Kasumi-1 (cell line): ENCODE measurements at places on chromosomes 7 and 10.

- DNase-seq, result no peak
Measured at GRCh38 chr7:44415047-44415446, 75.4 kb downstream of the NUDCD3 start.

GRCh38 chr10:97007417-97007816 lies 175.3 kb downstream of the LCOR start:
- no peak for DNase-seq

- no peak for DNase-seq
Measured at GRCh38 chr10:131350660-131351059, 39.1 kb upstream of the TCERG1L start.

DNA sequence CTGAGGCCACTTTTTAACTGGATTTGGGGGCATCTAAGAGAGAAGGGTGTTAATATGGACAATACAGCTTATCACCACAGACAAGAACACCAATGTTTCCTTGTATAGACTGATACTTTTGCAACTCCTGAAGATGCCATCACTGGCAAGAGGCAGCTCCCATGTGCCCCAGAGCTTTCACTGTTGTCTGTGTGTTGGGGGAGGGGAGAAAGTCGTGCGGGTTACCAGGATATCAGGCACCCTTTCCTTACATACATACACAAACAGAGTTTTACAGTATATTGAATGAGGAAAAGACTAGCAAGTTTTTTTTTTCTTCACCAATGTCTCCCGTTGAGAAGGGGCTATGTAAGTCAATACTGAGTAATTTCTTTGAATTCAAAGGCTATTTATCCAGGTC lies 4.1 kb upstream of the DLX6 start:
- DNase-seq, result no peak

- peak; percentile 35 for DNase-seq
Measured at GRCh38 chr10:26448292-26448691, 10.2 kb downstream of the APBB1IP start.

DNA sequence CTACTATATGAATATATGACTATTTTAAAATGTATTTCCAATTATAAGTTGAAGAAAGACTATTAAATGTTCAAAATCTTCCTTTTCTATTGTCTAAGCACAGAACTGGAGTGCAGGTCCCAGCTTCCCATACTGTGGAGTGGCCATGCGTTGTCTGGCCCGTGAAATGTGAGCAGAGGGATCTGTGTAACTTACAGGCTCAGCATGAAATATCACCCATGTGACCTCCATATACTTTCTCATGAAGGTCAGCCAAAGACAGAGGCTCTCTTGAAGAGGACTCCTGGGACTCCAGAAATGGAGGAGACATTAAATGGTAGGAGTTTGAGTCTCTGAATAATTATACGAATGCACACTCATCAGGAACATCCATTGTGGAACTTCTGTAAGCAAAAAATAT lies 92.4 kb upstream of the CAV2 start:
- DNase-seq, result no peak

DNA sequence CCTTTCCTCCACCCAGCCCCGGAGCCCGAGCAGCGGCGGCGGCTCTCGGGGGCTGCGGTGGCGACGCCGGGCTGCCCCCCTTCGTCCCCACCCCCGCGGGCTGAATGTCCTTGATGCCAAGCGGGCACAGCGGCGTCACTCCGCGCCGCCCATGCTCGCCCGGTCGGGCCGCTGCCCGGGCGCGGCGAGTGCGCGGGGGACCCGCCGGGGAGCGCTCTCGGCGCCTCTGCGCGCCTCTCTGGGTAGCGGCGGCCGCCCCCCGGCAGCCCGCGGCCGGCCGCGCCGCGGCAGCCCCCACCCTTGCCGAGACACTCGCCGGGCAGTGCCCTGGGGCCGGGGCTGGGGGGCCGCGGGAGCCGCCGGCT lies 433 bp upstream of the PLXNA4 start:
- DNase-seq, result no peak

DNA sequence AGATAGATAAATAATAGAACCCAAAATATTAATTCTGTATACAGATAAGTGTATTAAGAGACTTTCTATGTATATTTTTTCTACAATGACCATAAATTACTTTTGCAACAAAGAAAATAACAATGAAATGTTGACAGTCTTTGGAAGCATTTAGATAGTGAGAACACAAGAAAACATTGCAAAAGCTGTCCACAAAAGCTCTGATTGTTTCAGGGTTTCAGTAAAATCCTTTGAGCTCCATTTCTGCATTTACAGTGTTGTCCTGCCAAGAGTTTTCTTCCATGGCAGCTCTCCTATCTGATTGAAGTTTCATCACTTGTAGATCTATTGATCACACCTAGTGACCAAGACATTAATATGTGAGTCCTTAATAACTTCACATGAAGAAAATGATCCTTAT lies 321.8 kb downstream of the GPR37 start:
- no peak for DNase-seq

DNA sequence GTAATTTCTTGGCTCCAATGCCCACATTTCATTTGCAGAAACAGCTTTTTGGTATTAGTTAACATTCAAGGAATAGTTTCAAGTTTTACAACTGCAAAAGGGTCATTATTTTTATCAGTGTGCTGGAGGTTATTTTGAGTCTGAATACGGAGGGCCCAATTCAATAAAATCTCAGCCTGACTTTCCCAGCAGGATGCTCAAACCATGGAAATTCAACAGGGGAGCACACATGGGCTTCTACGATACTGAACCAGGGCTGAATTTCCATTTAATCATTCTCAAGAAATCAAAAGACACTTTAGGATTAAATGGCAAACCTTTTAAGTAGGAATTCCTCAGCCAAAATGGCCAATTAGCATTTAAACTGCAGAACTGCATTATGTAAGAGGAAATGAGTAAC lies 700.9 kb upstream of the ANKRD30A start:
- DNase-seq, result no peak

GRCh38 chr10:71267508-71268240 lies 51.4 kb upstream of the SLC29A3 start:
- no peak for DNase-seq

GRCh38 chr10:117627561-117627960 lies 85.0 kb downstream of the EMX2 start:
- no peak for DNase-seq

DNA sequence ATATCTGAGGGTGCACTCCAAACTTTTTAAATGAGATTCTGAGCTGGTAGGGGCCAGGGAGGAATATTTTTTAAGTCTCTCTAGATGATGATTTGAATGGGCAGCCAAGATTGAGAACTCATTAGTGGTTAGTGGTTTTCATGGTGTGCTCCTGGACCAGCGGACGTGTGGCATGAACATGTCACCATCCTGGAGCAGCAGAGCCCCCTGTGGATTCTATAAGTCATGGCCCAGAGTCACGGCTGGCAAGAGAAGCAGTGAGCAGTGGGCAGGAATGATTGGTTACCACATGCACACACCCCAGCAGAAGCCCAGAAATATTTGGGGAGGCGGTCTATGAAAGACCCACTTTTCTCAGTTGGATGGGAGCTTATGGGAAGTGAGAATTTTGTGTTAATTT lies 21.2 kb upstream of the UCN3 start:
- DNase-seq, result peak; percentile 13

DNA sequence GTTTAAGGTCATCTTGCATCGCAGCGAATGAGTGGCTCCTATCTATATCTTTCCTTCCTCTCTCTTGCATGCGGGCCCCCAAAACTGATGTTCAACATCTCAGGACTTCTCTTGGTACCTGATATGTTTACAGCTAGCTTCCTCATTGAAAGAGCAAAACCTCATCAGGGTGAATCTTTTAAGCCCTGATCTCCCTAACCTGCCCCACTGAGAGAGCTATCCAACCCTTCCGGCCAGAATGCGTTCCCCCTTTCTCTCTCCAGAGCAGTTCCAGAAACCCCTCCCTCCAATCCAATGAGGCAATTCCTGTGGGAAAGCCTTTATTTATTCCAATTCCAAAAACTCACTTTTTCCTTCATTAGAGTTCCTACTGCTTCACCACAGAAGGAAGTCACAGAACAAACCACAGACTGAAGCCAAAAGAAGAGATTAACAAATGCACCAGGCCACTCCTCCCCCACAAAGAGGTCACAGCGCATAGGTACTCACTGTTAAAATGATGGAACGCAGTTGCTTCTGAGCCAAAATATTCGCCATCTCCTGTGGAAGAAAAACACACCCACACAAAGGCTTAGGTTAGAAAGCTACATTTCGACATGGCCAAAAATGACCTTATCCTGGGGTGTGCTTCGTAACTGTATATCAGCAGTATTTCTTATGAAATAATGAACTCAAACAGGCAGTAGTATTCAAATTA lies 232.4 kb downstream of the ELMO1 start:
- DNase-seq, result no peak

GRCh38 chr10:7596356-7596755 lies 70.4 kb downstream of the ITIH5 start:
- no peak for DNase-seq

- no peak for DNase-seq
Measured at GRCh38 chr10:32471232-32471631, 25.3 kb downstream of the CCDC7 start.

GRCh38 chr7:69996121-69996520 lies 397.8 kb downstream of the AUTS2 start:
- no peak for DNase-seq

- no peak for DNase-seq
Measured at GRCh38 chr10:129912166-129912917, 51.7 kb downstream of the EBF3 start.

DNA sequence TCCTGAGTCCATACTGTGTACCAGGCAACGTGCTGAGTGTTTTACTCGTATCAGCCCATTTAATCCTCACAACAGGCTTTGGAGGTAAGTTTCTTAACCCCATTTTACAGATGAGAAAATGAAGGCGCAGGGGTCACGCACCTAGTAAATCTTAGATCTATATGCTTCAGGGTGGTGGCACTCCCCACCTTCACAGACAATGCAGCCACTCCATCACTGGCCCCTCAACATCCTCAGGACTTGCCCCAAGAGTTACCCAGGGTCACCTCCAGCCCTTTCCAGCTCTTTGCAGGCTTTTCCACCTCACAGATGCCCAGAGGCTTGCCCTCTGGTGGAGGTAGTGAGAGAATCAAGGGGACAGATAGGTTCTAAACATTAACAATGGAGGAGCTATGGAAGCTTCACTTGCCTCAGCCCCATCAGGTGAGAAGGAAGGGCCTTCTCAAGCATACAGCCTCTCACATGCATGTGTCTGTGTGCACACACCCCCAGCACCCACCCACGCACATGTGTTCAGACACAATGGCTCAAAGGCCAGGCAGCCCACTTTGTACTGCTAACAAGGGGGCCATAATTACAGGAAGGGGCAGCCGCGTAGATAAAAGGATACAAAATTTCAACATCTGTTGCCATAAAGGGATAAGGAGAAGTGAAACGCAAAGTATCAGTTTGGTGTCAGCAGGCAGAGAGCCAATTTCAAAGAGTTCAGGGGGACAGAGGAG lies 29.1 kb downstream of the DPCD start:
- DNase-seq, result peak; percentile 53

DNA sequence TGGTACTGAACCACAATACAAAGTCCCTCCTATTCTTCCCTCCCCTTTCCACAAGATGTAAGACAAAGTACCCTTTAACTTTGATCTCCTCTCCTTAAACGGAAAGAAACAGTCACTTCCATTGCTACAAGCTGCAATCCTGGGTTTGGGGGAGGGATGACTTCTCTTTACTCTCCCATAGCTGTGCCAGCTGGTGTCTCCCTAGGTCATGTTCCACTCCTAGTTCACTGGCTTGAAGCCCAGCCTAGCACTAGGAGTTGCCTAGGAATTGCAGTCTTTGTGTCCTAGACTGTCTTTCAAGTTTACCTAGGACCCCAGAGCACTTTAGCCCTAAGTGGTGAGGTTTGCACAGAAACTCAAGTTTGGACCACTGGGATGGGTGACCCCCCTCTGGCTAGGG lies 311.1 kb downstream of the HPSE2 start:
- DNase-seq, result no peak

DNA sequence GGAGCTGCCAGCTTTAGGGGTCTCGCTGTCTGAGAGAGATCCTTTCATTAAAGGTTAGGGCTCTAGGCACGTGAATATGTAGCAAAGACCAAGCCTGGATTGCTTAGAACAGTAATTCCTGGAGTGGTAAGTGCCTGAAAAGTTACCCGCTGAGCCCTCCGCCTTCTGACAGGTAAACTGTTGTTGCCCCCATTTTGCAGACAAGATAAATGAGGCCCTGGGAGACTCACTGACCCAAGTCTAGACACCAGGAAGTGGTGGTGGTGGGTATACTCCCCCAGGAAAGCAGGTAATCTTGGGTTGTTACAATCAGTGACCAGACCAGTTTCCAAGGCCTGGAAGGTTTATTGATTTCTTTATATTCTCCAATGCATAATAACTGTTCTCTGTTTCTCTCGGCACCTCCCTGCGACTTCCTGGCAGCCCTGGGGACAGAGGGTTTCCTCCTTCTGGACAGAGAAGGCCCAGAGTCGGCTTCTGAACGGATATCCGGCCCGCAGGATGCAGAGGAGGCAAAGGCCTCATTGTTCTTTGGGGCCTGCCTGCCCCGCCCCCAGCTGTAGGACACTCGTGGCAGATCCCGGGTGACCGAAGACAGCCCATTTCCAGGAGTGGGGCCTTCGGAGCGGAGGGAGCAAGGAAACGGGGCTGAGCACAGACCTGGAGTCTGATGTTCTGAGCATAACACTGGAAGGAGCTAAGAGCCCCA lies 1.3 kb upstream of the GRK5 start:
- DNase-seq, result peak; percentile 90

DNA sequence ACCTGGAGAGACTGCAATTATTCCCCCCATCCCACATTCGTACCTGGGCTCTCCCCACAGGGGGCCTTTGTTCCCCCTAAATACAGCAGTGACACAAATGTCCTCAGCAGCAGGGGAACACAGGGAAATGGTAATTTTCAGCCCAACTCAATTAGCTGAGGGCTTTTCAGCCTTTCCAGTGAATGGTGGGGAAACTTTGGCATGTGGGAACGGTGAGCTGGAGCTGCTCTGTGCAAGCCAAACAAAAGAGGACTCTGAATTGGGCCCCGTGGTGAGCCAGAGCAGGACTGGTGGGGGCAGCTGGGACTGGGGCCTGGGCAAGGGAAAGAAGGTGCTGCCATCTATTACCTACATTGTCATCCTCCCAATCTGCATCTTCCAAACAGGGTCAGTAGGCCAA lies 51.0 kb downstream of the FBXW4 start:
- no peak for DNase-seq

GRCh38 chr10:21030091-21030490 lies 133.0 kb upstream of the NEBL start:
- DNase-seq, result peak; percentile 93

DNA sequence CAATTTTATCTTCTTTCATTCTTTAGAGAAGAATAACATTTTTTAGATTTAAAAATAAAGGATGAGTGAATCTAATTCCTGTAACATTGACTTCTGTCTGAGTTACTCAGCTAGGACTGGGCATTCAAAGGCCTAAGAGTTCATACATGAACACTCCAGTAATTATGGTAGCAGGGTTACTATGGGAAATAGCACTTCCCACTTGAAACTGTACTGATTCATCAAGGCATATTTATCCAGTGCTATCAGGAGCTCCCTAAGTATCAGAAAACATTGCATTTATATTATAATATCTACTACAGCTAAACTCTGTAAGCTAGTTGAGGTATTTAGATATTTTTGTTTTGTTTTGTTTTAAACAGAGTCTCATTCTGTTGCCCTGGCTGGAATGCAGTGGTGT lies 41.8 kb downstream of the NDUFB2 start:
- DNase-seq, result no peak
